ENCODE measurements at places on chromosomes 3 and 15. TPM values are rescaled to one million over a fixed set of nuclear protein-coding genes. Genes with fewer than 3 reads are reported as not detected.

The SENP8 gene
- total RNA-seq = 2.2 TPM

GRCh38 chr3:119579366-119580066, at the start of gene ADPRH:
Gene ADPRH (plus strand): TSS chr3:119579492. CDS start chr3:119582170, 2,678 bp downstream.
- no peak for DNase-seq

The CFAP100 gene
- not detected for total RNA-seq

The ZIC1 gene
- total RNA-seq = 2.1 TPM

DNA sequence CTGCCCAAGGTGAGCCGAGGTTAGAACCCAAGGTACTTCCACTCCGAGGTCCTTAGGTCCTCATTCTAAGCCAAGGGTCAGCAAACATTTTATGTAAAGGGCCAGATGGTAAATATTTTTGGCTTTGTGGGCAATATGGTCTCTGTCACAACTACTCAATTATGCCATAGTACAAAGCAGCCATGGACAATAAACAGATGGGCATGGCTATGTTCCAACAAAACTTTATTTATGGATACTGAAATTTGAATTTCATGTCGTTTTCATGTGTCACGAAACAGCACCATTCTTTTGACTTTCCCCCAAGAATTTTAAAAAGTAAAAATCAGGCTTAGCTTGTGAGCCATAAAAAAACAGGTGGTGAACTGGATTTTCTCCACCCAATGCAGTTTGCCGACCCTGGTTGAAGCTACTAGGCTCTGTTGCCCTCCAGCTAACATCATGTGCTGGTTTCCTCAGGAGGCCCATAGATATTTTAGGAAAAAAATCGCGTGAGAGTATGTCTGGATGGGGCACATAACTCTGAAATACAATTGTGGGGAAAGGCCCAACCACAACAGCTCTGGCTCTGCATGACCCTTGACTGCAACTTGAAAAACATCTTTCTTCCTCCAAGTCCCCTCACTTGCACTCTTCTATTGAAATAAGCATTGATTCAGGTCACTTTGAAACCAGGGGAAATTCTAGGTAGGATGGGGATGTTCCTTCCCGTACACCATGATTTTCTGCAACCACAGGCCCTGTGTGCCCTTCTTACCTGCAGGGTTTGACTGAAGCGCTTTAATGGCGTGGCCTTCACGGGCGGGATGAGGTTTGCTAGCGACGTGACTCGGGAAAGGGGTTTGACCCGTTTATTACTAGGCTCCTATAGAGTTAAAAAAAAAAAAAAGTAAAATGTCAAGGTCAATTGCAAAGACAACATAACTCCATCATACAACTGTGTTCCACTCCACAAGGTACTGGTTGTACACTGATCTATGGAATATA, 28.5 kb downstream of the ARHGEF3 start:
- DNase-seq = no peak

GRCh38 chr15:70114221-70114620, 16.5 kb upstream of the TLE3 start:
- DNase-seq = no peak

Data from pulmonary artery endothelial cell (primary cell).